ENCODE measurements at places on chromosomes 7 and 10.

GRCh38 chr10:102435529-102436233 lies 3.3 kb upstream of the CUEDC2 start:
- no peak for DNase-seq

DNA sequence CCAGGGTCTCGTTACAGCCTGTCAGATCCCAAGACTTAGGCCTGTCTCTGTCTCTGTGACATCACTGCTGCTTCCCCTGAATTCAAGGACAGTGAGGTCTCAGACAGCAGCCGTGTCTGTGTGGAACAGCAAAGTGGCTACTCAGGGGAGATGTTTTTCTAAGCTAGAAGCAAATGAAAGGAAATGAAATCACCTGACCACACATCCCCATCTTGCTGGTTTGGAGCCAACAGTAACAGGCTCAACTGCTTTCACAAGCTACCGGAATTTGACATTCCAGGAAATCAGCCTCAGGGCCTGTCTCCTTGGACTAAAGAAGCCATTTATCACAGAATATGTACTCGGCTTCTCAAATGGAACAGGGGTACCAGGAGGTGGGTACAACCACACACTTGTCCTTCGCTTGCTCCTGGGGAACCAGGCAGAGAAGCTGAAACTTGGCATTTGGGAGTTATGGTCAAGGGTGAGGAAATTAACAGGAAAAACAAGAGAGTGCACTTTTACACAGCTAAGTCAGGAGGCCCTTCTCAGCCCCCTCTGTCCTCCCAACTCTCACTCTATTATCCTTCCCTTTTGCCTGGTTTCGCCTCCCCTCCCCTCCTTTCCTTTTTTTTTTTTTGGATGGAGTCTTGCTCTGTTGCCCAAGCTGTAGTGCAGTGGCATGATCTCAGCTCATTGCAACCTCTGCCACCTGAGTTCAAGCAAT lies 73.2 kb downstream of the SPDYE5 start:
- DNase-seq, result no peak

DNA sequence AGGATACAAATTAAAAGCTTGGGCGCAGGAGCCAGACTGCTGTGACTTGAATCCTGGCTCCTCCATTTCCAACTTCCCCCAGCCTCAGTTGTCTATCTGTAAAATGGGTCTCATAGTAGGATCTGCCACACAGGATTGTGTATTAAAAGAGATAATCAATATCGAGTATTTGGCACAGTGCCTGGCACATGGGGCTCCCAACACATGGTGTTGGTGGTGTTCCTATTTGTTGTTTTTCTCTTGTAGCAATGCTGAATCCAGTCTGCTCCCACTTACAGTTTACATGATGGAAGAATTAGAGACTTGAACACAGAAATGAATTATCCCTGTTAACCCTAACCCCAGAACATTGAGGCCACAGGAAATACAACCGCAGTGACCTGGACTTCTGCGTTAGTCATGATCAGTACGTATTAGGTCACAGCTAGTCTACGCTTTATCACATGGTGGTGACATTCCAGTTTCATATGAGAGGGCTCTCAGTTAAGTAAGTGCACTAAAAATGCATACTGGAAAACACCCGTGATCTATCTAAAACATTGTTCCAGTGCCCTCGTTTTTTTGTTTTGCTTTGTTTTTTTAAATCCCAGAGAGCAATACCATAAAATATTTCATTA lies 169.5 kb upstream of the KLF14 start:
- DNase-seq, result no peak

GRCh38 chr7:114687238-114687637 lies 234.7 kb upstream of the MDFIC start:
- no peak for DNase-seq

DNA sequence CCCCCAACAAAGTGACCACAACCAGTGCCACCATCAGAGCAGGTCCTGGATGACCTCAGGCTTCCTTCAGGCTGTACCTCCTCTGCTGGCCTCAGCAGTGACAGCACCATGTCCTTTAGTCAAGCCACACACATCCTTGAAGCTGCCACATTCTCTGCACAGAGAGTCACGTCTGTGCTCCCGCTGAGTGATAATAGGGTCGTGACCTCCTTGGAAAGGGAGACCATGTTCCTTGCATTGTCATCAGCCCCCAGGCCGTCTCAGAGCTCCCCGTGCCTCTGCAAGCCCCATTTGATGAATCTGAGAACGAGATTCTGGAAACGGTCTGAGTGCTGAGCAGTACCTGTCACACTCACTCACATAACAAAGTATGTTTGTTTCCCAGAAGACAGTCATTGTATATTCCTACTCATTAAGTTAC lies 106.5 kb upstream of the PRR15 start:
- DNase-seq, result no peak

DNA sequence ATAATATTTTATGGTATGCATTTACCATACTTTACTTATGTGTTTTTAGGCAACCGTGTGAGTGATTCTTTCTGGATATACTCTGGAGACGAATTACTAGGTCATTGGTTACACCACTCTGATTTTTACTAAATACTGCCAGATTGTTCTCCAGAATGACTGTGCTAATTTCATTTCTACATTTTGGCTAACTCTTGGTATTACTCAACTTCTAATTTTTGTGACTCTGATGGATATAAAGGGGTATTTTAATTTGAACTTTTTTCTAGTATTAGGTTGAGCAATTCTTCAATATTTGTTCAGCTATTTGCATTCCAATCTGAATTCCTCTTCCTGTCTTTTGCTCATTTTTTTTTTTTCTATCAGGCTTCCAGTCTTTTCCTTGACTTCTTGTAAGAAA lies 223.6 kb downstream of the MDFIC start:
- DNase-seq, result no peak

- DNase-seq, result no peak
These were observed 111.5 kb downstream of the LRMDA start for GRCh38 chr10:75542906-75543305.
